ENCODE measurements at places on chromosomes 3 and 15.

DNA sequence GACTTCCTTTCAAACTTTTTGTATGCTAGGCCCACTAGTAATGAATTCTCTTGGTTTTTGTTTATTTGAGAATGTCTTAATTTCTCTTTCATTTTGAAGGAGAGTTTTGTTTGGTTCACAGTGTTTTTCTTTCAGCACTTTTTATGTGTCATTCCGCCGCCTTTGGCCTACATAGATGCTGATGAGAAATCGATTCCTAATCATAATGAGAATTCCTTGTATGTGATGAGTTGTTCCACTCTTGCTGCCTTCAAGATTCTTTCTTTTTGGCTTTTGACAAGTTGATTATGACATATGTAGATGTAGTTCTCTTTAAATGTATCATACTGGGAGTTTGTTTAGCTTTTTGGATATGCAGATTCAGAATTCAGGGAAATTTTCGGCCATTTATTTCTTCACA lies 35.5 kb downstream of the CERS3 start:
- no peak for DNase-seq

- no peak for DNase-seq
Measured at GRCh38 chr3:183802989-183803388, 22.4 kb downstream of the MAP6D1 start.

GRCh38 chr3:171982828-171983227 lies 56.5 kb upstream of the FNDC3B start:
- DNase-seq, result no peak

DNA sequence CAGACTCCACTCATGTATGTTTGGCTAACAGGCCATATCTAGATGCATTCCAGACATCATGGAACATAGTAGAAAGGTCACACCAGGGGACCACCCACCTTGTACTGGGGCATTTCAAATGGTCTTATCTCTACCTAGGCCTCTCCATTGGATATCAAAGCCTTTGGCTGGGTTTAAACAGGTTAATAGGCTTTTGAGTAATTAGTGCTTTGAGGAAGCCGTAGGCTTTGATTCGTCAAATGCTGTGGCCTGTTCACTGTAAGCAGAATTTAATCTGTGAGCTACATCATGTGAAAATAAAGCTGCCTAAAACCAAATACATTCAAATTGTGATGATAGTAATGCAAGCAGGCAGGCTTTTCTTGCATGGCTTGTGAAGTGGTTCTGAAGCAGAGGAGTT lies 129.5 kb downstream of the ST8SIA2 start:
- no peak for DNase-seq

DNA sequence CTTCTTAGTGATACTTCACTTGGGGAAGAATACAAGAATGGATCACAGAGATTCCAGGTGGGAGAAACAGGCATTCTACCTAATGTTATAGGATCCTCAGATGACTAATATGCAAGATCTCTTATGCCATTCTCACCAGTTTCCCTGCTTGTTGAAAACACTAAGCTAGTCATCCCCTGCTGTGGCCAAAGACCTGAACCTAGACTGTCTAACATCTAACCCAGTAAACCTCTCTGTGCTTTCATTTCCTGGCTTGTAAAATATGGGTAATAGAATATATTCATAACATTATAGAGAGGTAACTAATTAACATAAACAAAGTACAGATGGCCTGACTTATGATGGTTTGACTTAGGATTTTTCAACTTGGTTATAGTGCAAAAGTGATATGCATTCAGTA lies 776.3 kb downstream of the TUSC7 start:
- no peak for DNase-seq

GRCh38 chr15:89112341-89112971 lies 24.2 kb downstream of the ABHD2 start:
- no peak for DNase-seq

DNA sequence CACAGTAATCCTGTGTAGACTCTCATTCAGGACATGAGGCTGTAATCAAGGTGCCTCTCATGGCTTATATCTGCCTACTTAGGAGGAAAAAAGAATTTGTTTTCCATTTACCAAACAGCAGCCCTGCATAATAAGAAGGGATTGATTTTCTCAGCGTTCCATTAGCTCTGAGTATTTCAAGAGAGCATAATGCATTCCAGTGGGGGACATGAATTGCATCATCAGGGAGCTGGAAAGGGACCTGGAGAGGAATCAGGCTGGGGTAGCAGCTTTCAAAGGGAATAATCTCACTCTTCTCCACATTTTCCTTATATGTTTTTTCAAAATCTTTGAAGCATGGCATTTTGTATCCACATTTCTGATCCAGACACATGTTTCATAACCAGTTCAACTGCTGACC lies 150.6 kb upstream of the ANKRD28 start:
- DNase-seq, result peak; percentile 39

GRCh38 chr15:89002281-89002761 lies 85.9 kb upstream of the ABHD2 start:
- no peak for DNase-seq

- DNase-seq, result no peak
Measured at GRCh38 chr3:70120357-70120966, 120.9 kb downstream of the SAMMSON start.

- DNase-seq, result no peak
Measured at GRCh38 chr3:128399221-128399915, 67.3 kb downstream of the DNAJB8 start.

DNA sequence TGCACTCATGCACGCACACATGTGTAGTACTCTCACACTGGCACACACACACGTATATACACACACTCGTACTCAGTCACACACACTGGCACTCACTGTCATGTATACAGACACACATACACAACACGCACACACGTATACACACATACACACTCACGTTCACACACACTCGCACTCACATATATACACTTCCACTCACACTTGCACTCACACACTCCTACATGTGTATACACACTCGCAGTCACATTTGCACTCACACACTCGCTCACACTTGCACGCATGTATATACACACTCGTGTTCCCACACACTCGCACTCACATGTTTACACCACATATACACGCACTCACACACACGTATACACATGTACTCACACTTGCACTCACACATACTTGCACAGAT lies 1.5 kb downstream of the PLA2G4F start:
- DNase-seq, result no peak

GRCh38 chr15:41231422-41232226 lies 556 bp downstream of the CHP1 start:
- no peak for DNase-seq

DNA sequence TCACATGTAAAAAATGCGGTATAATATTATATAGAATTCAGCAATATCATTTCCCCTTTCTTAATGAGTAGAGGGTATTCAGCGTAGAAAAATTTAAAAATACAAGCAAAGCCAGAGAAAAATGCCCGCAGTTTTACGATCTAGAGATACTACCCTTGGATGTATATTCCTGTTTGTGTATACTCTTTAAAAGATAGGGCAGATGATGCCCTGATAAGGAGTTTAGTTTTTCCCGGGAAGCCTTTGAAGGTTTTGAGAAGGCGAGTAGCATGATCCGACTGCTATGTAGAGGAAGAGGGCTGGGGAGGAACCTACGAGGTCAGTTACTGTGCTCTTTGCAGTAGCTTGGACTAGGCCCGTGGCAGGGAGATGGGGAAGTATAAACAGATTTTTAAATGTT lies 1.2 kb downstream of the YEATS2 start:
- peak; percentile 32 for DNase-seq

GRCh38 chr3:192259661-192260060 lies 467.7 kb downstream of the FGF12 start:
- DNase-seq, result peak; percentile 19

- DNase-seq, result no peak
Measured at GRCh38 chr3:61853912-61854311, 292.5 kb downstream of the PTPRG start.

DNA sequence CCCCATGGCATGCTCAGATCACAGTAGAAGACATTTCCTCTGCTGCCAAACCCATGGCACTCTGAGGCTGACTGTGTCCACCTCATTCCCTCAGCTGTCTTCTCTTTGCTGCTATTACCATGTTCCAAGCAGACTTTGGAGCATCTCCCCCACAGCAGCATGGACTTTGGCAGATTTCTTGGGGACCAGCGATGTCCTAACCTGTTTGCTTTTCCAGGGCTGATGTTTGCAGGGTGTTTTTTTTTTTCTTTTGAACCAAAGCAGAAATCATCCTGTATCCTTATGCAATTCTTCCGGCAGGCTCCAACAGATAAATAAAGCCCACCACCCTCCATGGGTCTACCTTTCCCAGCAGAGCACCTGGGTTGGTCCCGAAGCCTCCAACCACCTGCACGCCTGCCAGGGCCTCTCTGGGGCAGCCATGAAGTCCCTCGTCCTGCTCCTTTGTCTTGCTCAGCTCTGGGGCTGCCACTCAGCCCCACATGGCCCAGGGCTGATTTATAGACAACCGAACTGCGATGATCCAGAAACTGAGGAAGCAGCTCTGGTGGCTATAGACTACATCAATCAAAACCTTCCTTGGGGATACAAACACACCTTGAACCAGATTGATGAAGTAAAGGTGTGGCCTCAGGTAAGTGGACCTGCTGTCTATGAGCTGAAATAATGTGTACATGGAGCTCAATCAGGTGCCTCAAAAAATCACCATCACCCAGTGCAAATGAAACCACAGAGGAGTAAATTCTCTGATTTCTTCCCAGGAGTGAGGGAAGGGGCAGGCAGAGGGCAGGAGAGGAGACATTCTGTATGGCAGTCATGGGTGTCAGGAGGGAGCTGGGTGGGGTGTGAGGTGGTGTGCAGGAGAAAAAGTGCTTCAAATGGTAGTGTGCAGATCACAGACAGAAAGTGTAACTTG lies at the start of gene AHSG:
AHSG (plus strand) TSS at position 340 of the 916 bp plus-strand sequence; CDS start at position 422, 82 bp downstream.
- no peak for DNase-seq

- no peak for DNase-seq
Measured at GRCh38 chr3:153166206-153166605, 4.2 kb downstream of the RAP2B start.

DNA sequence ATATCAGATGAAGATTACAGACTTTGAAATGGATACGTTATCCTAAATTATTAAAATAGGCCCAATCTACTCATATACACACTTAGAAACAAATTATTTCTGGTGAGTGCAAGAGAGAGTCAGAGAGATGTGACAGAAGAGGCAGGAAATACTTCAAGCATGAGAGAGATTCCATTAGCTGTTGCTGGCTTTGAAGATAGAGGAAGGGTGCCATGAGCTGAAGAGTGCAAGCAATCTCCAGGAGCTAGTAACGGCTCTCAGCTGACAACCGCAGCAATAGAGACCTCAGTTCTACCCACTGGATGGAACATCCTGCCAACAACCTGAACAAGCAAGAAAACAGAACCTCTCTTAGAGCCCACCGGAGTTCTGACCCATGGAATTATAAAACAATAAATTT lies 270.7 kb upstream of the SLITRK3 start:
- no peak for DNase-seq

- DNase-seq, result no peak
Measured at GRCh38 chr3:11717768-11718636, 74.3 kb upstream of the VGLL4 start.

DNA sequence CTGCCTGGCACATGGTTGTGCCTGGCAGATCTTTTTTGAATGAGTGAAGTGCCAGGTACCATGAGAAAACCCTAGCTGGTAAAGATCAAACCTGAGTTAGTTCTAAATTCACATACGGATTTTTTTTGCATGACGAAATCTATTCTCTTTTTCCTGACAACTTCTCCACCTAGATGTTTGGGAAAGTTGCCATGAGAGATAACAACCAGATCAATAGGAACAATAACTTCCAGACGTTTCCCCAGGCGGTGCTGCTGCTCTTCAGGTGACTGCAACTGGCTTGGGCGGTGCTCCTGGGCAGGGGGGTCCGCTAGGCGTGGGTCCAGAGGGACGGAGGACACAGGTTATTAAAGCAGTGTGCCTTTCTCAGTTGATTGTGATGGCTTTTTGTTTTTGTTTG lies 71.8 kb downstream of the CHDH start:
- DNase-seq, result no peak

GRCh38 chr15:66498501-66499386 lies 1.2 kb upstream of the SNAPC5 start:
- peak; percentile 19 for DNase-seq

- peak; percentile 86 for DNase-seq
Measured at GRCh38 chr15:91522605-91523332, 330.7 kb upstream of the SLCO3A1 start.

GRCh38 chr15:92524874-92525565 lies 130.6 kb downstream of the FAM174B start:
- DNase-seq, result peak; percentile 29

- no peak for DNase-seq
Measured at GRCh38 chr3:194368918-194369317, 625 bp downstream of the LRRC15 start.

GRCh38 chr15:35674873-35675781 lies 129.2 kb upstream of the DPH6 start:
- no peak for DNase-seq

DNA sequence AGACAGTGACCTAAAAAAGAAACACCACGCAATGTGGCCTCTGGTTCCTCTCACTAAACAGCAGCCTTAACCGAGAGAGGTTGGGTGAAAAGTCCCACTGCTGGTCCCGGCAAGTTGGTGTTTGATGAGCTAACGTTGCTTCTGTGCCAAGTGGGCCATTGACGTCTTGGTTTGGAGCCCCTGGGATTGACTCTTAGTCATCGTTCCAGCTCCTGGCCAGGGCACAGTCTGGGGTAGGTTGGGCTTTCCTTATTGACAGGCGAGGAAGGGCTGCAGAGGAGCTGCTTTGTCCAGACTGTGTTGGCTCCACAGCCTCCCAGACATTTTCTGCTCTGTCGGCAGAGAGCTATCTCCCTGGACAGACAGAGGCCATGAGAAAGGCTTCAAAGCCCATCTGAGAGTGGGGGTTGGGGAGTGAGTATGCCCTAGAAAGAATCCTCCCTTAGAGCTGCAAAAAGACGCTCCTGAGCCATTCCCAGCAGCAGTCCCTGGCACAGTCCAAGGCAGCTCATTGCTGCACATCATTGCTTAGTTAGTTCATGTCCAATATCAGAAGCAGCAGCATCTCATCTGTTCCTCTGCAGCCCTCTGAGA lies 28.6 kb upstream of the C3orf80 start:
- DNase-seq, result no peak

DNA sequence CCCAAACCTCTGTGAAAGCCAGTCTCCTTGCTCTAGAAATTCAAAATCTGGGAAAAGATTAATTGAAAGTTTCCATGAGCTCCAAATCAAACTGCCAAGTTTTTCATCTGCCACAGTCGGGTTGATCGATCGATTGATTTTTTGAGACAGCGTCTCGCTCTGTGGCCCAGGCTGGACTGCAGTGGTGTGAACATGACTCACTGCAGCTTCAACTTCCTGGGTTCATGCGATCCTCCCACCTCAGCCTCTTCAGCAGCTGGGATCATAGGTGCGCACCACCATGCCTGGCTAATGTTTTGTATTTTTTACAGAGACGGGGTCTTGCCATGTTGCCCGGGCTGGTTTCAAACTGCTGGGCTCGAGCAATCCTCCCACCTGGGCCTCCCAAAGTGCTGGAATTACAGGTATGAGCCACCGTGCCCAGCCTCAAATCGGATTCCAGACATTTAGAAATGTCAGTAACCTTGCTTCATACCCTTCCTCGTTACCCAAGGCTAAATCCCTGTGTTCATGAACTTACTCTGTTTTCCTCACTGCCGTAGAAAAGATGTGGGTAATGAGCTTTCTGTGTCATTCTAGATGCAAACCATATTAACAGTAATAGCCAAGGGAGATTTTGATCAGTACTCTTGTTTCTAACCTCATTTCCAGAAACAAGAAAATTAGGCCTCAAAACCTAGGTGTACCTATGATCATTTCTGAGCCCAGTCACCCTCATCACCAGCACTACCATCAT lies 105.9 kb upstream of the AKAP13 start:
- DNase-seq, result no peak
